ENCODE measurements at places on chromosomes 4 and X. TPM values are rescaled to one million over a fixed set of nuclear protein-coding genes. Genes with fewer than 3 reads are reported as not detected.

The CXCL1 gene
- total RNA-seq: not detected

The SULT1E1 gene
- total RNA-seq: not detected

The FAAH2 gene
- 3.6 TPM for total RNA-seq

GRCh38 chr4:113899271-113900070, 80.0 kb downstream of the ARSJ start:
- H3K4me1 ChIP-seq: peaks cover 7% of the 10 kb centered on the region
- H3K36me3 ChIP-seq: no peaks in the 10 kb centered on the region
- DNase-seq: no peak
- no peak overlapping the region for H3K27ac ChIP-seq

DNA sequence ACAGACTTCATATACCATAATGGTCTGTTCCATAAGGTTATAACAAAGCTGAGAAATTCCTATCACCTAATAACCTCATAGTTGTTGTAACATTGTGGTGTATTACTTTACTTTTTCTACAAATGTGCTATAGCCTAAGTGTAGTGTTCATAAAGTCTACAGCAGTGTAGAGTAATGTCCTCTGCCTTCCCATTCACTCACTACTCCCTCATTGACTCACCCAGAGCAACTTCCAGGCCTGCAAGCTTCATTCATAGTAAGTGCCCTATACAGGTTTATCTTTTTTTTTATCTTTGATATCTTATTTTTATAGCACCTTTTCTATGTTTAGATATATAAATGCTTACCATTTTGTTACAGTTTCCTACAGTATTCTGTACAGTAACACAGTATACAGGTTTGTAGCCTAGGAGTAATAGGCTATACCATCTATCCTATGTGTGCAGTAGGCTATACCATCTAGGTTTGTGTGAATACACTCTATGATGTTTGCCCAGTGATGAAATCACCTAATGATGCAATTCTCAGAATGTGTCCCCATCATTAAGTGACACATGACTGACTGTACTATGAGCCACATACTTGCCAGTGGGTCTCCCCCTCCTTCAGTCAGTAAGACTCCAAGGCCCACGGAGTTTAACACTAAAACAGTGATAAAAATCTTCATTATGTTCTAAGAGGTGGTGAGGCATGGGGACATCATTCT, 299.9 kb downstream of the UNC5C start:
- H3K27ac ChIP-seq: no peak overlapping the region
- H3K36me3 ChIP-seq: no peaks in the 10 kb centered on the region
- no peak overlapping the region for H3K4me3 ChIP-seq
- DNase-seq: no peak
- H3K4me1 ChIP-seq: no peaks in the 10 kb centered on the region

GRCh38 chr4:21041708-21042107, 341.4 kb downstream of the PACRGL start:
- no peak for DNase-seq
- H3K4me3 ChIP-seq: no peak overlapping the region
- no peaks in the 10 kb centered on the region for H3K36me3 ChIP-seq
- H3K27me3 ChIP-seq: no peaks in the 10 kb centered on the region
- no peak overlapping the region for H3K27ac ChIP-seq
- H3K4me1 ChIP-seq: no peaks in the 10 kb centered on the region

DNA sequence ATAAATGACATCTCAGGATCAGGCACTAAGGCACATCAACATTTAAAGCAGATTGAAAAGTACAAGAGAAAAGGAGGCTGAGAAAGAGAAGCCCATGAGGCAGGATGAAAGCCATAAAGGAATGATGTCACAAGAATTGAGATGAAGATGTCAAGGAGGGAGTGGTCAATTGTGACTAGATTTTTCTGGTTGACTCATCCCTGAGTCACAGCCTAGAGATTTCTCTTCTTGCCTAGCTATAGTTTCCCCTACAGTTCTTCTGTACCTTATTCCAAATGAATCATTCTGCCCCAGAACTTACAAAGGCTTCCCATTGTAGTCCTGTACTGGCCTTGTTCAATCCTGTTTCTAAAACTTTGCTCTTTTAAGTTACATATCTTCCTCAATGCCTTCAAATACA, 3.4 kb upstream of the USP53 start:
- H3K27ac ChIP-seq: no peak overlapping the region
- no peak for DNase-seq
- no peak overlapping the region for H3K4me3 ChIP-seq
- no peaks in the 10 kb centered on the region for H3K36me3 ChIP-seq
- H3K4me1 ChIP-seq: peaks cover 18% of the 10 kb centered on the region
- no peaks in the 10 kb centered on the region for H3K27me3 ChIP-seq

DNA sequence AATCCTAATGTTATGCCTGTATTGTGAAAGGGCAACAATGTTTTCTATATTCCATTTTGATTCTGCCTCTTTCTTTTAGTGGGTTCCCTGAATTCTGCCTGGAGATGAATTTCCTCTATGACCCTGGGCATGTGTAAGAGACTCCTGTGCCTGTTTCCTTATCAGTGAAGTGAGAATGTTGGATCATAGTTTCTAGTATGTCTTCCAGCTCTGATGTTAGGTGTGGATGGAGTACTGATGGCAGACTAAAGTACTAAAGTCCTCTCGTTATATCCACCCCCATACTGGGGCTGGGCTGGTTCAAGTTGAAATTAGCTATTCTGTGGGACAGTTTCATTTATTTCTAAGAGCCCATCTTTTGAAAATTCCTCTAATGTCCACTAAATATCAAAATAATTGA, 29.6 kb downstream of the PLAC1 start:
- H3K4me1 ChIP-seq: no peaks in the 10 kb centered on the region
- no peaks in the 10 kb centered on the region for H3K36me3 ChIP-seq
- no peaks in the 10 kb centered on the region for H3K27me3 ChIP-seq
- DNase-seq: no peak

- no peak overlapping the region for H3K4me3 ChIP-seq
- no peaks in the 10 kb centered on the region for H3K36me3 ChIP-seq
- DNase-seq: no peak
- no peaks in the 10 kb centered on the region for H3K4me1 ChIP-seq
- H3K27ac ChIP-seq: no peak overlapping the region
- H3K27me3 ChIP-seq: no peaks in the 10 kb centered on the region
These were observed 29.8 kb downstream of the ZFYVE28 start for GRCh38 chr4:2388429-2389182.

GRCh38 chr4:47639531-47639930, 154.5 kb downstream of the ATP10D start:
- H3K4me1 ChIP-seq: no peaks in the 10 kb centered on the region
- H3K4me3 ChIP-seq: no peak overlapping the region
- H3K36me3 ChIP-seq: no peaks in the 10 kb centered on the region
- no peaks in the 10 kb centered on the region for H3K27me3 ChIP-seq

- H3K36me3 ChIP-seq: no peaks in the 10 kb centered on the region
- H3K4me1 ChIP-seq: no peaks in the 10 kb centered on the region
- no peak overlapping the region for H3K4me3 ChIP-seq
- DNase-seq: no peak
- H3K27me3 ChIP-seq: no peaks in the 10 kb centered on the region
These were observed 49.9 kb upstream of the TEX13D start for GRCh38 chrX:124282580-124282979.

GRCh38 chrX:102745513-102745856, 24.9 kb downstream of the GPRASP3 start:
- H3K36me3 ChIP-seq: no peaks in the 10 kb centered on the region
- no peak overlapping the region for H3K4me3 ChIP-seq
- H3K4me1 ChIP-seq: no peaks in the 10 kb centered on the region
- no peak for DNase-seq

DNA sequence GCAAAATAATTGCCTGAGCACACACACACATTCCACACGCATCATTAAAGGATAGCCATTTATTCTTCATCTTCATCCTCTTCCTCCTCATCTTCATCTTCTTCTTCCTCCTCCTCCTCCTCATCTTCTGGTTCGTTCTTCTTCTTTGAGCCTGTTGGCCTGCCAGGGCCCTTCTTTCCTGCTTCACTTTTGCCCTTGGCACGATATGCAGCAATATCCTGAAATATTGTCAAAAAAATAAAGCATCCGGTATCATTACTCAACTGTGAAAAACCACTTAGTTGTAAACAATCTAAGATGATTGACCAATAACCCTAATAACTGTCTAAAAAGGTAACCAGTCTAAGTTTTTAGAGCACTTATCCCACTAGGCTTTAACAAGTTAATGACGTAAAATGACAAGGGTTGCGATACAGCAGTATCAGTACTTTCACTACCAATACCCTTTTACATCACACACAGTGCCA, 2.1 kb downstream of the HMGB2 start:
- peak overlapping the region; percentile 94 for H3K4me3 ChIP-seq
- H3K27me3 ChIP-seq: no peaks in the 10 kb centered on the region
- H3K4me1 ChIP-seq: no peaks in the 10 kb centered on the region
- H3K36me3 ChIP-seq: peaks cover 52% of the 10 kb centered on the region
- H3K27ac ChIP-seq: no peak overlapping the region
- DNase-seq: no peak

DNA sequence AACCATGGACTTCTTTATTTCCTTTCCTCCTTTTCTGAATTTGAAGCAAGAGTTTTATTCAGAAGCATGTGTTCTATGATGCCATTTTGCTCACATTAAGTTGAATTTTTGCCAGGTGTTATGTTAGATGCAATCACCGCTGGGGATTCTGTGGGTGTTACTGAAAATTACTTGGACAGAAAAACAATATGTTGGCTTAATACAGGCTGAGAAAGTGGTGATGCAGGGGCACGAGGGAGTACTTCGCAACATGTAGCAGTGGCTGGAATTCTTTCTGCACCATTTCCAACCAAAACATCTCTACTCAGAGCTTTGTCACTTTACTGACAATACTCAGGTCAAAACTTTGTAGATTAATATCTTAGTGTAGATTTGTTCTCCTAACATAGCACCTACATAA, 109.2 kb upstream of the PCDH18 start:
- no peak for DNase-seq
- no peak overlapping the region for H3K4me3 ChIP-seq
- no peaks in the 10 kb centered on the region for H3K36me3 ChIP-seq
- no peak overlapping the region for H3K27ac ChIP-seq

- no peaks in the 10 kb centered on the region for H3K4me1 ChIP-seq
- H3K4me3 ChIP-seq: no peak overlapping the region
- H3K36me3 ChIP-seq: no peaks in the 10 kb centered on the region
These were observed 9.6 kb upstream of the TMA16 start for GRCh38 chr4:163484906-163485305.

DNA sequence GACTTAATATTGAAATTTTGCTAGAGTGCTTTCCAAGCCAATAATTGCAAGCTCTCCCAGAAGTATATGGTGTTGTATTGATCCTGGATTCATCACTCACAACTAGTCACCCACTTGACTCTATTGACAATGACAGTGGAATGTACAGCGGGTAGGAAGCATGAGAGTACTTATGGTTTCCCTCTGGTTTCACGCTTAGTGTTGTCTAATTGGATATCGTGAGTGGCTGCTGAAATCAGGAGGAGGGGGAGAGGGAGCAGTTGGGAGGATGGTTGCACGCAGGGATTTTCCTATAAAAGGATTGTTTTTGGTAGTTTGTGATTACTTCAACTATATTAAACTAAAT, 1819.5 kb upstream of the TENM3 start:
- no peaks in the 10 kb centered on the region for H3K36me3 ChIP-seq
- no peak overlapping the region for H3K4me3 ChIP-seq
- no peaks in the 10 kb centered on the region for H3K27me3 ChIP-seq
- H3K4me1 ChIP-seq: no peaks in the 10 kb centered on the region

DNA sequence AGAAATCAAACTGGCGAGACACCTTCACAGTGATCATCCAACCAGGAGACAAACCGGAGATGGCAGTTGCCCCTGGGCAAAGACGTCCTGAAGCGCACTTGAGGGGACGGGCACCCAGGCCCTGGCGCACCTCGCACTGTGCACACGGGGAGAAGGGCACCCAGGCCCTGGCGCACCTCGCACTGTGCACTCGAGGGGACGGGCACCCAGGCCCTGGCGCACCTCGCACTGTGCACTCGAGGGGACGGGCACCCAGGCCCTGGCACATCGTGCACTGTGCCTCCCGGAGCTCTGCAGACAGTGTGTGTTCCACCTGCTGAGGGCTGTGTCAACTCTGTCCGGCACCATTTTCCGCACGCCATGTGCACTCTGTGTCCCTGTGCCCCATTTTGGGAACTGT, 34.6 kb upstream of the CPLX1 start:
- peaks cover 35% of the 10 kb centered on the region for H3K36me3 ChIP-seq
- no peaks in the 10 kb centered on the region for H3K27me3 ChIP-seq
- DNase-seq: no peak
- H3K4me1 ChIP-seq: no peaks in the 10 kb centered on the region

GRCh38 chr4:48420144-48420543, 63.0 kb upstream of the SLC10A4 start:
- no peak overlapping the region for H3K27ac ChIP-seq
- no peak overlapping the region for H3K4me3 ChIP-seq
- H3K27me3 ChIP-seq: no peaks in the 10 kb centered on the region

- no peaks in the 10 kb centered on the region for H3K4me1 ChIP-seq
- no peak overlapping the region for H3K4me3 ChIP-seq
- DNase-seq: no peak
- no peak overlapping the region for H3K27ac ChIP-seq
These were observed 161.0 kb upstream of the HS3ST1 start for GRCh38 chr4:11589676-11590075.

GRCh38 chrX:108036298-108036973, 8.4 kb upstream of the VSIG1 start:
- H3K4me3 ChIP-seq: no peak overlapping the region
- H3K27me3 ChIP-seq: no peaks in the 10 kb centered on the region
- no peak overlapping the region for H3K27ac ChIP-seq
- no peaks in the 10 kb centered on the region for H3K36me3 ChIP-seq

DNA sequence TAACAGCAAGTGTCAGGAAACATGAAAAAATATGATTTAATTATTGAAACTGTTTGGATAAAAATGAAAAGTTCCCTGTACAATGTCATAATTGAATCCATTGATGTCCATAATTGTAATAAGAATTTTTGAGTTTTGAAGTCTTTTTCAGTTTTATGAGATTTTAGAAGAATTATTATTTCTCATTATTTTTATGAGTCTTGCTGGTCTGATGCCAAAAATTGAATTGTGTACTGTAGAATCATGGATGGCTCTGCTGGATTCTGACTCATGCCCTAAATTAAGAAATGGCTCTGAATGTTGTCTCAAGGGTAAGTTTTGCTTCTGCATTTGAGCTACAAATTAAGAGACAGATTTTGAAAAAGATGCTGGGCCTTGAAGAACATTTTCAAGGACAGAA, 132.8 kb upstream of the MAP9 start:
- H3K27ac ChIP-seq: no peak overlapping the region
- H3K4me1 ChIP-seq: no peaks in the 10 kb centered on the region
- H3K36me3 ChIP-seq: no peaks in the 10 kb centered on the region
- no peak for DNase-seq
- no peaks in the 10 kb centered on the region for H3K27me3 ChIP-seq
- no peak overlapping the region for H3K4me3 ChIP-seq

DNA sequence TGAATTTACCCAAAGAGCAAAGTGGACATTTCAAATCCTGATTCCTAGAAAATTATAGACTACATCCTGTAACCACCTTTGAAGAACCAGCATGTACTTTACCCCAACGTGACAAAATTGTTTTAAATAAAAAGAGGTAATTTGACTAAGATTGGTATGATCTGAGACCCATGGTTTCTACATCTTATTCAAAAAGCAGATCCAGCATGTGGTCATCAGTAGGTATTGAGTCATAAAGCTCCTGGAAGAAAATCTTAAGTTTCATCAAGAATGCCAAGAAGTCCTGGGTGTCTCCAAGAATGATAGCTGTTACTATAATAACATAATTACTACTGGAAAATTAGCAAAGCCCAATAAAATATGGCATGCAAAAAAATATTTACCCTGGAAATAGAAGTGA, 61.8 kb downstream of the NFKB1 start:
- H3K4me1 ChIP-seq: no peaks in the 10 kb centered on the region
- no peak for DNase-seq
- H3K4me3 ChIP-seq: no peak overlapping the region
- no peak overlapping the region for H3K27ac ChIP-seq
- no peaks in the 10 kb centered on the region for H3K36me3 ChIP-seq

GRCh38 chr4:75658876-75659275, 14.3 kb downstream of the G3BP2 start:
- H3K4me1 ChIP-seq: no peaks in the 10 kb centered on the region
- no peak for DNase-seq
- H3K27me3 ChIP-seq: no peaks in the 10 kb centered on the region
- no peak overlapping the region for H3K4me3 ChIP-seq
- peaks cover 83% of the 10 kb centered on the region for H3K36me3 ChIP-seq
